ENCODE measurements at places on chromosomes 6 and 20.

DNA sequence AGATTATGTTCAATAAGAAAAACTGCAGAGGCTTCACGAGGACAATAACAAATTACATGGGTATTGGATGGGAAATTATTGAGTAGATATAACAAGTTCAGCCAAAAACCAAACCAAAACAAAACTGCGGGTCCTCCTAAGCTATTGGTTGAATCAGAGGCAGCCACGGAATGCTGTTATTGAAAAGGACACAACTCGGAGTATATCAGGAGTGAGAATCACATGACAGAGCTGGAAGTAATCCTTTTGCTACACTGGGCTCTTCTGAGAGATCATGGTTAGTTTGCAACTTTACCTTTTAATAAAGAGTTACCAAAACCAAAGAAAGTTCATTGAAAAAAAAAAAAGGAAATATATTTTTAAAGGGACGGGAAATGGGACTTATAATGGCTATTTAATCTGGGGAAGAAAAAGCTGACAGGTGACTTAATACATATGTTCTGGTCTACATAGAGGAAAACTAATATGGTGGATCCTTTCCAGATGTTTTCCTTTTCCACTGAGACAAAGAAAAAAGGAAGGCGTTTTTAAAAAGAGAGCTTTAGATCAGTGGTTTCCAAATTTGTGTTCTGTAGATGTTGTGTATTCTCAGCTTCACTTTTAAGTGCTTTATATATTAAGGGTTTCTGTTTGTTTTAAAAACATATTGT is 6.9 kb upstream of the CITED2 start:
- DNase-seq: no peak

- DNase-seq: no peak
Measured at GRCh38 chr20:32070690-32071213, 18.7 kb downstream of the HCK start.

DNA sequence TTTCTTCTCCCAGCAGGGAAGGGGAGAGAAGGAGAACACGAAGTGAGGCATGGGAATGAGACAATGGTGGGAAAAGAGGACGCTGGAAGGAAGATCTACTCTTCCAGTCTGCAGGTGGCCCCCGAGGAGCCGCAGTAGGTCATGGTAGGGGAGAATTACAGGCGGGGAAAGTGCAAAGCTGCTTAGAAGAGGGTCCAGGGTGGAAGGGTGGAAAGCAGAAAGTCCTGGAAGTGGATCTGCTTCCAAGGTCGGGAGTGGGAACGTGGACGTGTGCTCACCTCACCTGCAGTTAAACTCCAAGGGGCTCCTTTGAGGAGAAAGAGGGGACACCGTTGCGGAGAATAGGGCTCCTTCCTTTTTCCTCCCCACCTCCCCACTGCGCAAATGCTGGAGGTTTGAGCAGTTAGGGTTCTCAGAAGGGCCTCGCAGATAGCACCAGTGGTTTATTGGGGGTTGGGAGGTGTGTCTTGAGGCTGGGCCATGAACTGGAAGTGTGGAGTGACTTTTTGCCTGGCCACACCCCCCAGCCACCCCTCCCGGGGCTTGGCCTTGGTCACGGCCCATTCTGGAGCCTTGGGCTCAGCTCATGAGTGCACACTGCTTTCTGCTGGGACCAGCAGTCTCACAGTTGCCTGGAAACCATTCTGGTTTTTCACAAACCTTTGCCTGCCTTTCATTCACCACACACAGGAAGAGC is 100.4 kb upstream of the MLN start:
- DNase-seq: no peak

DNA sequence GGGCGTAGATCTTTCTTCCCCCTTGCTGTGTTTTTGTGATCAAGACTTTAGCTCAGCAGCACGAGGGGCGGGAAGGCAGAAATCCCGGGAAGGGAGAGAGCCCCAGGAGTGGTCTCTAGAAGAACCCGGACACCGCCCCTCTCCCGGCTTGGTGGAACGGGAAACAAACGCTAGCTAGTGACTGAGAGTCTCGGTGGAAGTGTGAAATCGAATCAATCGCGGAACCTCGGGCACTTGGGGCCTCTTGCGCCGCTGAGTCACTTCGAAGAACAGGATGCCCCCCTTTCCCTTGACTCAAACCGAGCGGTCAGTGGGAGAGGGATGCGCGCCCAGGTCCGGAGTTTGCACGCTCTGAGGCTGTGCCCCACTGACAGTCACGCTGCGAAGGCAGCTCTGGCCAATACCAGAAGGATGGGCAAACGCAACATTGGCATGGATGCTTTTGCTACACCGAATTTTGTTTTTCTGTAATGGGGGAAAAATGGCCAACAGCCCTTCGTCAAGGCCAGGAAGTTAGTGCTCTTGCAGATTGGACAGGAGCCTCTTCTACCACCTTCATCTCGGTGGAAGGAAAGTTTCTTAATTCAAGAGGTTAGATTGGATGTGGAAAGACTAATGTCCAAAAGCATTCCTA is 1.6 kb upstream of the OLIG3 start:
- DNase-seq: no peak

- no peak for DNase-seq
Measured at GRCh38 chr6:169215201-169215681, 38.4 kb downstream of the THBS2 start.

GRCh38 chr20:25418776-25419175 is 11.3 kb downstream of the GINS1 start:
- no peak for DNase-seq

GRCh38 chr6:151850479-151851003 is 43.1 kb downstream of the ESR1 start:
- no peak for DNase-seq

Measured in SHP77 treated with DMSO at 0.1 percent for 48 hours (cell line).